ENCODE measurements at places on chromosomes 16 and 17.

GRCh38 chr17:43722870-43723665 is 35.5 kb downstream of the SOST start:
- no peak for DNase-seq

DNA sequence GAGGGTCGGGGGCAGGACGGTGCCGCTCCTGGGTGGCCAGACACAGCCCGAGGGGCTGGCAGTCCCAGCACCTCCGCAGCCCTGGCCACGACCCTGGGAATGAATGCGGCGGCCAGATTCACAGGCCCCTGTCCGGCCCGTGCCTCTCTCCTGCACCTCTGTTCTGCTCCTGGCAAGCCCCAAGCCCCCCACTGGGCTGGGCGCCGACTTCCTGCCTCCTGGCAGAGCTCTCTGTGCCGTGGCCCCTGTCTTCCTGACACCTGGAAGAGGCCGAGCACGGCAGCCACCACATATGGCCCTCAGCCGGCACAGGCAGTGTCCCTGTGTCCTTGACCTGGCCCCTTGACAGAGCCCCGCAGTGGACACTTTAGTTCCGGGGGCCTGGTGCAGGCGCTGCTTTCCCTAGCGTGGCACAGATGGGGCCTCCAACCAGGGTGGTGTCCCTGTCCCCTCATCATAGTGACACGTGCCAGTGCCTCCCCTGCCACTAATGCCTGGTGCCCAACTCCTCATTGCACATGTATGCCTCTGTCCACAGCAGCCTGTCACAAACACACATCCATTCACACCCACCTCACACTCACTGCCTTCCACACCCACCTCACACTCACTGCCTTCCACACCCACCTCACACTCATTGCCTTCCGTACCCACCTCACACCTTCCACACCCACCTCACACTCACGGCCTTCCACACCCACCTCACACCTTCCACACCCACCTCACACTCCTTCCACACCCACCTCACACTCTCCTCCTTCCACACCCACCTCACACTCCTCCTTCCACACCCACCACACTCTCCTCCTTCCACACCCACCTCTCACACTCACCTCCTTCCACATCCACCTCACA is 110.6 kb upstream of the PLCG2 start:
- no peak for DNase-seq

- no peak for DNase-seq
These were observed 55.0 kb downstream of the STH start for GRCh38 chr17:46053911-46054534.

- DNase-seq, result no peak
These were observed 16.8 kb upstream of the FZD2 start for GRCh38 chr17:44540246-44541084.

- no peak for DNase-seq
These were observed 188.0 kb upstream of the GSE1 start for GRCh38 chr16:85425074-85425662.
